ENCODE measurements at places on chromosomes 3 and 15. TPM values are rescaled to one million over a fixed set of nuclear protein-coding genes. Genes with fewer than 3 reads are reported as not detected.

The NAA50 gene
- 168 TPM for polyA plus RNA-seq

The PEX11A gene
- 6.3 TPM for polyA plus RNA-seq

The GP9 gene
- not detected for polyA plus RNA-seq

The RAB11A gene
- 335 TPM for polyA plus RNA-seq

The FAM81A gene
- 11.5 TPM for polyA plus RNA-seq

The CRABP1 gene
- polyA plus RNA-seq, result 0.79 TPM

The CX3CR1 gene
- polyA plus RNA-seq, result 0.04 TPM

The ITIH1 gene
- polyA plus RNA-seq, result not detected

The EPHB1 gene
- 0.21 TPM for polyA plus RNA-seq

The PLSCR5 gene
- polyA plus RNA-seq, result not detected

The OXTR gene
- polyA plus RNA-seq, result 3.2 TPM

The PDIA5 gene
- 20.8 TPM for polyA plus RNA-seq

The PPP2R3A gene
- polyA plus RNA-seq, result 1.9 TPM

The ISG20 gene
- polyA plus RNA-seq, result 6.1 TPM

The TF gene
- 0.53 TPM for polyA plus RNA-seq

The LNP1 gene
- polyA plus RNA-seq, result 1.3 TPM

The SPRED1 gene
- 5.5 TPM for polyA plus RNA-seq

The LRRC34 gene
- polyA plus RNA-seq, result not detected

The CSPG4 gene
- polyA plus RNA-seq, result 0.06 TPM

The MKRN3 gene
- polyA plus RNA-seq, result 4.7 TPM

Measured in A549 (cell line).